Kidney (tissue), 22 donors: ENCODE measurements at places on chromosomes 5 and 9. TPM values are rescaled to one million over a fixed set of nuclear protein-coding genes. Genes with fewer than 3 reads are reported as not detected.

Gene PCDHB2
- total RNA-seq, result 2.9 TPM

Gene TEK
- 32.6 TPM for total RNA-seq

Gene SH3GL2
- total RNA-seq, result 3.1 TPM

Gene ADGRV1
- total RNA-seq, result 7.0 TPM

Gene PRRX2
- 1.8 TPM for total RNA-seq

Gene SPATA31C1
- not detected for total RNA-seq

Gene SIT1
- 3.1 TPM for total RNA-seq

Gene DMRTA1
- 2.3 TPM for total RNA-seq

Gene PFN3
- total RNA-seq, result not detected

Gene ACTBL2
- 0.13 TPM for total RNA-seq

Gene ADAMTSL2
- 32.1 TPM for total RNA-seq

Gene MUSK
- 0.31 TPM for total RNA-seq

Gene TLR4
- total RNA-seq, result 33.4 TPM

Gene IFT74
- total RNA-seq, result 23.5 TPM

Gene BHMT2
- 54.8 TPM for total RNA-seq

Gene HAPLN1
- total RNA-seq, result 0.19 TPM

Gene DAPK1
- total RNA-seq, result 166 TPM

Gene AK8
- total RNA-seq, result 6.3 TPM

Gene FYB1
- 53.7 TPM for total RNA-seq

Gene CCDC192
- total RNA-seq, result not detected

Gene REEP5
- 132 TPM for total RNA-seq

Gene IFNA13
- total RNA-seq, result not detected

Gene ZNF300
- 6.5 TPM for total RNA-seq

Gene OR1Q1
- total RNA-seq, result not detected

Gene DIPK1B
- total RNA-seq, result 7.5 TPM

Gene KLF9
- 100 TPM for total RNA-seq

Gene SPINK5
- 0.91 TPM for total RNA-seq

Gene LECT2
- total RNA-seq, result not detected

Gene FLT4
- 29.4 TPM for total RNA-seq

Gene DMRT2
- 9.3 TPM for total RNA-seq

Gene CAVIN4
- total RNA-seq, result 0.13 TPM

Gene STPG3
- 0.38 TPM for total RNA-seq

Gene IL3
- not detected for total RNA-seq

Gene NINJ1
- 56.3 TPM for total RNA-seq

Gene IRX1
- total RNA-seq, result 62.0 TPM

Gene PCDHGA3
- 4.0 TPM for total RNA-seq

Gene CER1
- not detected for total RNA-seq

Gene FAM78A
- 6.1 TPM for total RNA-seq

Gene BTNL3
- total RNA-seq, result not detected

Gene OMD
- 3.2 TPM for total RNA-seq

Gene SLC36A2
- 1.8 TPM for total RNA-seq

Gene SOX30
- 0.09 TPM for total RNA-seq
